ENCODE measurements at places on chromosomes 1 and 21.

GRCh38 chr1:2585318-2586092 lies 1.1 kb upstream of the PRXL2B start:
- peak; percentile 47 for DNase-seq

GRCh38 chr1:39952359-39953110 lies 2.4 kb upstream of the MFSD2A start:
- peak; percentile 25 for DNase-seq

GRCh38 chr1:23184212-23184934 lies 15.7 kb upstream of the LUZP1 start:
- DNase-seq, result peak; percentile 69

- no peak for DNase-seq
Observed at GRCh38 chr1:71166178-71167173, 85.6 kb upstream of the ZRANB2 start.

- DNase-seq, result no peak
Observed at GRCh38 chr1:171432473-171432872, 52.9 kb upstream of the PRRC2C start.

DNA sequence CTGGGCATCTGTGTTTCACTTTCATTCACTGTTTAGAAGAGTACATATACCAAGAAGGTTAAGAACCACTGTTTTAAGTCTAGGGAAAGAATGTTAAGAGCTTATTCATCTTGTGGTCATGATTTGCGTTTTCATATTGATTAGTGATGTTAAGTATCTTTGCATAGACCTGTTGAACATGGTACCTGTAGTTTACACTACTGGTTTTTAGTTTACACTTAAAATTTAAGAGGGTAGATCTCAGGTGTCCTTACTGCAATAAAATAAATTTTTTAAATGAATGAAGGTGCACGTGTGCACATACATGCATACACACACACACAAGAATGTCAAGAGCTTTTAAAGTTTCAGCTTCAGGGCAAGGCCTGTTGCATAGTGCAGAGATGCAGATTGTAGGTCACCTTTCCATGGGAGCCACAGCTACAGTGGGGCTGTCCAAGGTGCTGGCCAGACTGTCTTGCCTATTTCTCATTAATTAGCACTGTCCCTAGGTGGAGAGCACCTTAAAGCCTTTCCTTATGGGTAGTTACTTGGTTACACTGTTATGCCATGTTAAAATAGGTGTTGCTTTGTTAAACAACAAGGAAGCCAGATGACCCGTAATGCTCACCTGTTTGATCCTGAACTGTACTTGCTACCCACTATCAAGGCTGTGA lies 543.0 kb upstream of the DAB1 start:
- no peak for DNase-seq

DNA sequence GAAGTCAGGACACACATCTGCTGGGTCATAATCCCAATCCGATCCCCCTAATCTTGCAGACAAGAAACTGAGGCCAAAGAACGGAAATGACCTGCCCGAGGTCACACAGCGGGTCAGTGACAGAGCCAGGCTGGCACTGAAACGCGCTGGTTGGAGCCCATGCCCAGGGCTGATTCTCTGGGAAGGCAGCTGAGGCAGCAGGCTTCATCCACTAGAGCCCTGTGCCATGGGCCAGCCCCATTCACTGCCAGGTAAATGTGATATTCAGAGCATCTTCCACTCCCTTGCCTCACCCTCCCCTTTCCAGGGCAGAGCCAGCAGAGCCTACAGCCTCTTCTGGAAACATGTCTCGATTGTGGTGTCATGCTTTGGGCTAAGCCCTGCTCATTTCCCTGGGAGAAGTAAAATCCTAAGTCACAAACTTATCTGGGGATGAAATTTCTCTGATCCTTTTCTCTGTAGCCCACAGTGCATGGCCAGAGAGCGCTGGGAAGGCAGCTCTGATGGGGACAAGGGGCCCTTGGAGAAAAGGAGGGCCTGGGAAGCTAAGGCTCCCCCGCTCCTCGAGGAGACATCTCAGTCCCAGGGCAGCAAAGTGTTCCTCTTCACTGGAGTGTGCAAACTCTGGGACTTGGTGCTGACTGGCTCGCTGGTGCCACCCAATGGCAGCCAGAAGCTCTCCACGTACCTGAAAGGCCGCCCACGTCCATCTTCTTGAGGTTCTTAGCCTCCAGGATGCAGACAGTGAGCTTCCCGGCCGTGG lies 110.4 kb downstream of the SYT2 start:
- peak; percentile 46 for DNase-seq

- DNase-seq, result no peak
Observed at GRCh38 chr1:56569661-56570060, 9.7 kb downstream of the PLPP3 start.

DNA sequence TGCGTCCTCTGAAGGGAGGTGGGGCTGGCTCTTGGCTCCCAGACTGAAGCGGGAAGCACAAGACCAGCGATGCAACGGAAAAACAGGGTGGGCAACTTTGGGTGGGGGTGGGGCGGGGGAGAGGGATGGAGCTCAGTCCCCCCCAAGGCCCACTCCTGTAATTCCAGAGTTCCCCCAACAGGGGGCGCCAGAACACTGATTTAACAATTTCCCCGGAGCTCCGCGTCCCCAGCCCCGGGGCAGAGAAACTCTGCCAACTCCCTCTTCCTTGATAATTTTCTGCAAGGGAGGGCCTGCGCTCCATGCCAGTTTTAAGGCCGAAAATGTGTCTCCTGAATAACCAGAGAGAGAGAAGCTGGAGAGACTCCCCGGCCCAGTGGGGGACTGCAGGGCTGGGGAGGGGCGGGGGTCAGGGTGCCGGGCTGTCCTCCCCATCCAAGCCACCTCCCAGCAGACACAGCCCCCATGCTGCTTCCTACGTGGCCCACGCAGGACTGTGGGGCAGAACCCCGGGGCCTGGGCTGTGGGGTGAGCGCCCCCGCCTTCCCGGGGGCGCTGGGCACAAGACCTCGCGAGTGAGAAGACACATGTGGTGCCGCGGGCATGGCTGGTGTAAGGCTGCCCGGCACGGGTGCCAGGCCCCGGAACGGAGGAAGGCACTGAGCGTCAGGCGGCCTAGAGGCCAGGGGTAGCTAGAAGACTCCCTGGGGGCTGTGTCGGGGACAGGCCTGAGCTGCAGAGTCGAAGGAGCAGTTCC lies 51.4 kb downstream of the KIF21B start:
- DNase-seq, result peak; percentile 78

GRCh38 chr1:11796036-11796828 lies 9.5 kb downstream of the MTHFR start:
- DNase-seq, result no peak

- DNase-seq, result no peak
Observed at GRCh38 chr1:236381565-236382158, 12.4 kb upstream of the EDARADD start.

DNA sequence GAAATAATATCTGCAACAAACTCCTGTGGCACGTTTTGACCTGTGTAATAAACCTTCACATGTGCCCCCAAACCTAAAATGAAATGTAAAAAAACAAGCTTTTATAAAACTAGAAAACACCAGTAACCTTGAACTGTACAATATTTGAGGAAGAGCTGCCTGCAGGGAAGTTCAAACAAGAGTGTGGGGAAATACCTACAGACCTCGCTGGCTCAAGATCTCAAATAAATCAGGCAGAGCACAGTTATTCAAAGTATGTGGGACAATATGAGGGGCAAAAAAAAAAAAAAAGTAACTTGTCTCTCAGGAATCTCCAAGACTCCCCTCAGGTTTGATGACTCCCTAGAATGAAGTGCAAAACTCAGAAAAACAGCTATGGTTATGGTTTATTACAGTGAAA lies 37.9 kb upstream of the PPIH start:
- no peak for DNase-seq

- no peak for DNase-seq
Observed at GRCh38 chr1:222167111-222167510, 380.8 kb downstream of the HHIPL2 start.

DNA sequence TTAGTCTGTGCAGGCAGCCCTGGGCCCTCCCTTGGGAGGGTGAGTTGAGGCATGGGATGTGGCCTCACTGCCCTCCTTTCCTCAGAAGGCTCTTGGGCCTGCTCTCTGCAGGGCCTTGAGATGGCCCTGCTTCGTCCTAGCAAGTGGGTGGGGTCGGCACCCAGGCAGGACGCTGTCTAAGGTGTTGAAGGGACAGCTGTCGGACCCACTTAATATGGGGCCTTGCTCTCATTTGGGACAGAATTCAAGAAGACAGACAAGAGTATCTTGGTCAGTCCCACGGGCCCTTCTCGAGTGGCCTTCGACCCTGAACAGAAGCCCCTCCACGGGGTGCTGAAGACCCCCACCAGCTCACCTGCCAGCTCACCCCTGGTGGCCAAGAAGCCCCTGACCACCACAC lies 26.0 kb upstream of the PDXK start:
- DNase-seq, result no peak

DNA sequence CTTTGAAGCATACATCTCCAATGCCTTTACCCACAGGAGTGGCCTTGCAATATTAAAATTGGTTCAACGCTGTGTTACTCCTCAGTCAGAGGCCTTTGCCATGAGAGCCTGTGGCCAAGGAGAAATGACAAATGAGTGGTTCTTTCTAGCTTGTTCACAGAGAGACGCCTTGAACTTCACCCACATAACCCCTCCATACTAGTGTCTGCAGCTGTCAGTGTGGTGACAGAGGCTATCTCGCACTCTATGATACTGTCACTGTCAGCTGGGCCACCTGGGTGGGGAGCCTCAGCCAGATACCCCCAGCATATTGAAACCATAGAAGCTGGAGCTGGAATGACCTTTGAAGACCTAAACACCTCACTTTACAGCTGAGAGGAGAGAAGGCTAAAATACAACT lies 57.4 kb upstream of the LBR start:
- DNase-seq, result no peak

DNA sequence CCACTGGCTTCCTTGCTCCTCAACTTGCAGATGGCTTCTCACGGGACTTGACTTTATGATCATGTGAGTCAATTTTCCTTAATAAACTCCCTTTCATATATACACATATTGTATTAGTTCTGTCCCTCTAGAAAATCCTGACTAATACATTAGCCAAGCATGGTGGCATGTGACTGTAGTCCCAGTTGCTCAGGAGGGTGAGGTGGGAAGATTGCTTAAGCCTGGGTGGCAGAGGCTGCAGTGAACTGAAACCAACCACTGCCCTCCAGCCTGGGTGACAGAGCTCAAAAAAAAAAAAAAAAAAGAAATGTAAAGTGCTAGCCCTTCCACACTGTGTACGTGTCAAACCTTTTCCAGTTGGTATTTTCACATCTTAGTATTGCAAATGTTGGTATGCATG lies 857.0 kb downstream of the LTN1 start:
- no peak for DNase-seq

DNA sequence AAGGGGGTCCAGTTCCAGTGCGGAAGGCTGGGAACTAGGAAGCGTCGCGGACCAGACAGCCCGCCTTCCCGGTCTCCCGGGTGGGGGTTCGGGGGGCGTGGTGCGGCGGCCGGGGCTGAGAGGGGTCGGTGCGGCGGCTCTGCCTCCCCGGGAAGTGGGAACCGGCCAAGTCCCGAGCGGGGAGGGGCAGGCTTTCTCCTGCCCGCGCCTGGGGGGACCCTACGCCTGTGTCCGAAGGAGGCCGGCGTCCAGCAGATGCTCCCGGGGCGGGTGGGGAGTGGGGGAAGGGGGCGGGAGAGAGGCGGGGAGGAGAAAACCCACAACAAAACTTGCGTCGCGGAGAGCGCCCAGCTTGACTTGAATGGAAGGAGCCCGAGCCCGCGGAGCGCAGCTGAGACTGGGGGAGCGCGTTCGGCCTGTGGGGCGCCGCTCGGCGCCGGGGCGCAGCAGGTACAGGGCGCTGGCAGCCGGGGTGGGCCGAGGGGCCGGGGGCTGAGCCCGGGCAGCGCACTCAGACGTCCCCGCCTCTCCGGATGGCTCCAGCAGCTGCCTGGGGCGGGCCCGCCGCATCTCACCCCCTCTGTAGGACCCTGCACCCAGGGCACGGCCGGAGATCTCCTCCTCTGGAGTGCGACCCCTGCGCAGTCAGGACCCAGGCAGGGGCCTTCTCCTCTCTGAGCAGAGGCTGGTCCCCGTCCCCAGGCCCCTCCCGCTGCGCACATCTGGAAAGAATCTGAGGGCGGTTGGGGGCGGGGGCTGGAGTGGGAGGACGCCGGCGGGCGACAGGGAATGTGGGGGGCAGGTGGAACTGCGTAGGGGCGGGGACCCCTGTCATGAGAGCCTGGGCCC lies at the start of gene PODN:
TSS of gene PODN (plus strand) at position 355 of the 849 bp plus-strand sequence. CDS start 7,643 bp downstream, outside the sequence.
- peak; percentile 46 for DNase-seq

GRCh38 chr1:67893126-67893495 lies 59.8 kb upstream of the GNG12 start:
- no peak for DNase-seq

DNA sequence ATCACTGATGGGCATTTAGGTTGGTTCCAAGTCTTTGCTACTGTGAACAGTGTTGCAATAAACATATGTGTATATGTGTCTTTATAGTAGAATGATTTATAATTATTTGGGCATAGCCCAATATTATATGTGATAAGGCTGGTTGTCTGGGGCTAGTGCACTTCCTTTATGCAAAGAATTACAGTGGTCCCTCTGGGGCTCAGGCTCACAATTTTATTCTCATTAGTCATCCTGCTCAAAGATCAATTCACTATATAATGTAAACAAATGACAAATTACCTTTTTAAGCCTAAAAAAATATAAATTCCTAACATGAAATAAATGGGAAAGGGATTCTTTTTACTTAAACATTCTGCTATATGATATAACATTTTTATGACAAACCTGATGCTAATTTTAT lies 5.0 kb downstream of the PLPPR4 start:
- DNase-seq, result no peak

- no peak for DNase-seq
Observed at GRCh38 chr1:1908506-1908791, 6.6 kb upstream of the CALML6 start.

- DNase-seq, result no peak
Observed at GRCh38 chr1:245444945-245445344, 290.2 kb downstream of the KIF26B start.

DNA sequence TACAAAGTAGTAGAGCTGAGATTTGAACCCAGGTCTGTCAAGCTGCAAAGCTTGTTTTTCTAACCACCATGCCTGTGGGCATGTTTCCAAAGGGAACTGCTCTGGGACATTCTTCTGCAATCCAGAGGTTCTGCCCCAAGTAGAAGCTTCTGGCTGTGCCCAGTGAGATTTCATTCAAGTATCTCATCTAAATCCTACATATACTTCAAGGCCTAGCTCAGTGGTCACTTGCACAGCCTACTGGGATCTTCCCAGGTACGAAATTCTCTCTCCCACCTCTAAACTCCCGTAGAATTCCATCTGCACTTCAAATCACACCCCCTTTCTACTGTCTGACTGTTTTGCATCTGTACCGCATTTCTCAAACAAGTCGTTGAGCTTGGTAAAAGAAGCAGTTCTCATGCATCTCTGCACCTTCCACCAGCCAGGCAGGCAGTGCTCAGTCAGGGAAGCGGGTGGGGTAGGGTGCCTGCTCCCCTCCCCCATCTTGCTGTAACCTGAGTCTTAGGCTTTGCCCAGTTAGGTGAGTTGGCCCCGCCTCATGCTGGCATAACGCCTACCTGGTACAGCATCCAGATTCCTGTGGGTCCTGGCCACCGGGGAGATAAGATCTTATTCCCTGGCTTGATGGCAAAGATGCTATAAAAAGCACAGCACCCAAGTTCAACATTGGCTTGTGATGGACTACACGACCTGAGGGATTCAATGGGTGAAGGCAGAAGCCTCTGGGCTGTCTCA lies 13.5 kb downstream of the SLC9A1 start:
- DNase-seq, result no peak
